ENCODE measurements at places on chromosomes 7 and 10. TPM values are rescaled to one million over a fixed set of nuclear protein-coding genes. Genes with fewer than 3 reads are reported as not detected.
A peak's percentile ranks its signal among the peaks of the same experiment; 100 is the strongest.

The NAT16 gene
- total RNA-seq = not detected

DNA sequence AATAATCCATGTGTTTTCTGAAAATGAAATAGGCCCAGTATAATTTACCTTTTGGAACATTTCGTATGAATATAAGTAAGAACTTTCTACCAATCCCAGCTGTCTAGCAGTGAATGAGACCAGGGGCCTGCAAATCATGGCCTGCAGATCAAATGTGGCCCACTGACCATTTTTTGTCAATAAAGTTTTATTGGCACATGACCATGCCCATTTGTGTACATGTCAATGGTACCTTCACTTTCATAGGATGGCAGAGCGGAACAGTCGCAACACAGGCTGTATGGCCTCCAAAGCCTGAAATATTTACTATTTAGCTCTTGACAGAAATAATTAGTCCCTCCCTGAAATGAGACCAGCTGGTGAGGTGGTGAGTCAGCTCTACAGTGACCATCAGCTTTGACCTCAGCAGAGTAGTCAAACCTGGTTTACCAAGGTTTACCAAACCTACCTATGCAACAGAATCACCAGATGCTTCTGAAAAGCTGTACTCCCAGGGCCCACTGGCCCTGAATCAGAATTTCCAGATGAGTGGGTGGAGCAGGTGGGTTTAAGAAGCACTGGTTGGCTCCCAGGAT, 13.8 kb upstream of the C10orf90 start:
- peak; percentile 56 for DNase-seq

- peak; percentile 91 for DNase-seq
These were observed 23.9 kb downstream of the CACNB2 start for GRCh38 chr10:18164093-18164492.

- DNase-seq = no peak
These were observed 317.8 kb upstream of the MTPN start for GRCh38 chr7:136294977-136295376.

DNA sequence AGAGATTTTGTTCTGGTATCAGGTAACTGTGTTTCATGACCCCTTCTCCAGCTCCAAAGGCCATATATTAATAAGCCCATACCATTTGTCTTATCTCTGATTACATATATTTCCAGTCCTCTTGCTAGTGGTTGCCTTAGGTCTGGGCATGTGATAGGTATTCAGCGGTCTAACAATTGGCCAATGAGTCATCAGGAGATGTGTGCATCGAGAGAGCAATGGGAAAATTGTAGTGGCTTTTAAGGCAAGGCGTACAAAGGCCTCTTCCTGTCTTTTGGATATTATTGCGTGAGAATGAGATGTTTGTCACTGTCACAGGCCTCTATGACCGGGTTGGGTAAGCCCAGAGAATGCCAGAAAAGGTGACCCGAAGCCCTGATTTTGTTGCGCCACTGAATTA, 38.6 kb upstream of the SFRP5 start:
- peak; percentile 67 for DNase-seq

- DNase-seq = no peak
These were observed 130.9 kb downstream of the NXPH1 start for GRCh38 chr7:8564281-8564680.

DNA sequence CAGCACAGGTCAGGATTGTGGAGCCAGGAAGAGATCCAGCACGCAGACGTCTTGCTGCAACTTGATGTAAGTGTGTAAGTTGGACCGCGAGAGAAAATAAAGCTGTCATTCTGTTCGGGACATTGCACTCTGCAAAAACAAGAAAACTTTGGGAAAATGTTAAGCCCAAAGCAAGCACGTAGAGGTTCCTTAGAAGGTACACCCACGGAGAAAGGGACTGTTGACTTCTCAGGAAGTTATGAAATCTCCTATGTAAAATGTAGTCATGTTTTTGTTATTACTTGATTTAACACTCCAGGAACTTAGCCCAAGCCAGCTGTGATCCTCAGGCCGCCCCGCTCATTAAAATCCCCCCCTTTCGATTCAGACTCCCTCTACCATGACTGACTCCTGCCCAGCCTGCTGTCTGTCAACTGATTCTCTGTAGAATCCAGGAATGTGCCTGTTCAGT, 196.1 kb upstream of the TCF7L2 start:
- DNase-seq = no peak
